ENCODE measurements at places on chromosomes 3 and 15.

DNA sequence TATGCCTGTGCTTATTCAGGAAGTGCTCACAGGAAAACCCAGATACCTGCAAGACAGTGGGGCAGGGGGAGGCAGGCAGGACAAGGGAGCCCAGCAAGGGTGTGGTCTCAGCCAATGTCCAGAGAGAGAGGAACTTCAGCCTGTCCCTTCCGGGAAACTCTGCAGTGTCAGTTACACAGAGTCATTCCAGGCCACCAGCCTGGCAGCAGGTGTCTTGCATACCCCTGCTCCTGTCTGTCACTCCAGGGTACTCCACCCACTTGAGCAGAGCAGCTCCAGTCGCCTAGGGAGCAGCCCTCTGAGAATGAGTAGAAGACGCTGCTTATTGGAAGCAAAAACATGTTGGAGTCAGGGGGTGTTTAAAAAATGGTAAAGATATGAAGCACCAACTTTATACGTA lies 431.2 kb upstream of the RGMA start:
- DNase-seq = no peak

DNA sequence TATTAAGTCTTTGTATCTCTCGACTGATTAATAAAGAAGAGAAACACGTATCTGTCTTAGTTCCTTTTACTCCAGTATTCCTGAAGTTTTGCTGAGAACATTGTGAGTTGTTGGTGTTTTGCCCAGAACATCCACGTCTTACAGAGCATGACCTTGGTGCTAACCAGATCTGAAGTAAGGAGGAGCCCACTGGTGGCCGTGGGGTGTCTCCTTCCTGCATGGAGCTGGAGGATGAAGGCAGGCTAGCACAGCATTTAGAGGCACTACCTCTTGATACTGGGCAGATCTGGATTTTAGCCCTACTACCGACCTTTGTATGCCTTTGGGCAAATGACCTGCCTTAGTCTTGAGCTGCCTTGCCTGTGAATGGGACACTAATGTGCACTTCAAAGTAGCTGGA lies 28.9 kb upstream of the ESYT3 start:
- no peak for DNase-seq

GRCh38 chr15:50247819-50248655 lies 17.5 kb downstream of the HDC start:
- no peak for DNase-seq

DNA sequence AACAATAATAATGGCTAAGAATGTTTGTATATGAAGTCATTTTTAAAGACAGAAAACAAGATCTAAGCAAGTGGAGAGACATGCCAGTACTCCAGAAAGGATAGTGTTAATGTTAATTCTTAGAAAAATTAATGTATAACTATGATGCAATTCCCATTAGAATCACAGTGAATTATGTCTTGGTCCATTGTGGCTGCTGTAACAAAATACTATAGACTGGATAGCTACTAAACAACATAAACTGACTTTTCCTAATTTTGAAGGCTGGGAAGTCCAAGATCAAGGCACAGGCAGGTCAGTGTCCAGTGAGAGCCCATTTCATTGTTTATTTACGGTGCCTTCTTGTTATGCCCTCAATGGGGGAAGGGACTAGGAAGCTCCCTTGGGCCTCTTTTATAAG lies 32.7 kb upstream of the CSPG4 start:
- no peak for DNase-seq

DNA sequence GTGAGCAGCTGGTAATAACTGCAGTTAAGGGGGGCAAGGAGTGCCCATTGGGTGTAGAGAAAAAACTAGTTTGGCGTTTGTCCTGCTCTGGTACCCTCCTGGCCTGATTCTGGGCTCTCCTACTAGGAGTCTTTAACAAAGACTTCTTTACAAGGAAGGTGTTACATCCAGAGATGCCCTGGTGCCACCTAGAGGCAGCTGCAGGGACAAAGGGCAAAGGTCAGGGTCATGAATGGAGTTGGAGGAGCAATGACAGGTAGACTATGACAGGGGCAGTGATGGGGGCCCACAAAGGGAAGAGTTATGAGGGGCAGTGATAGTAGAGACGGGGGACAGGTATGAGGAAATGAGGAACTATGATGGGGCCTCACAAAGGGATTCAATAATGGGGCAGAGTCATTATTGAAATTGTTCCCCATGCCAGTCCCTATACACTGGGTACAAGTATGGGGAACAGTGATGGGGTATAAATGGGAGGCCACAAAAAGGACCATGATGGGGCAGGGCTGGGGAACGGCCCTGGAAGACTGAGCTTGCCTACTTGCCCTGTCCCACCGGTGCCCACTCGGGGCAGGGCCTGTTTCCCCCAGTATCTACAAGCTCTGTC lies 7.9 kb downstream of the CCDC71 start:
- peak; percentile 29 for DNase-seq

DNA sequence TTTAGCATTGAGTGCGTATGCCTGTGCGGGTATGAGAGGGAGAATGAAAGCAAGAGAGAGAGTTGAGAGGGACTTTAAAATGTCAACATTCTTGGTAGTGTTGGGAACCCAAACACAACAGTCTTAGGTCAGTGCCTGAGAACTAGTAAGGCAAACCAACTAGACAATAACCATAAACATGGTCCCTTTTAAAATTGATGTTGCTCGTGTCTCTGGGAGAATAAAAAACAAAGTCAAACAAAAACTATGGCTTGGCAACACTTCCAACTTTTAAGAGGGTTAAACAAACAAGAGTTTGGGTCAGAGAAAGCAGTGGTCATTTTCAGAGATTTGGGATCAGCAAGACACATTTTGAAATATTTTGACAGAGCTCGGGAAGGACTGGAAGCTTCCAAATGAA lies 146.7 kb upstream of the THBS1 start:
- no peak for DNase-seq

DNA sequence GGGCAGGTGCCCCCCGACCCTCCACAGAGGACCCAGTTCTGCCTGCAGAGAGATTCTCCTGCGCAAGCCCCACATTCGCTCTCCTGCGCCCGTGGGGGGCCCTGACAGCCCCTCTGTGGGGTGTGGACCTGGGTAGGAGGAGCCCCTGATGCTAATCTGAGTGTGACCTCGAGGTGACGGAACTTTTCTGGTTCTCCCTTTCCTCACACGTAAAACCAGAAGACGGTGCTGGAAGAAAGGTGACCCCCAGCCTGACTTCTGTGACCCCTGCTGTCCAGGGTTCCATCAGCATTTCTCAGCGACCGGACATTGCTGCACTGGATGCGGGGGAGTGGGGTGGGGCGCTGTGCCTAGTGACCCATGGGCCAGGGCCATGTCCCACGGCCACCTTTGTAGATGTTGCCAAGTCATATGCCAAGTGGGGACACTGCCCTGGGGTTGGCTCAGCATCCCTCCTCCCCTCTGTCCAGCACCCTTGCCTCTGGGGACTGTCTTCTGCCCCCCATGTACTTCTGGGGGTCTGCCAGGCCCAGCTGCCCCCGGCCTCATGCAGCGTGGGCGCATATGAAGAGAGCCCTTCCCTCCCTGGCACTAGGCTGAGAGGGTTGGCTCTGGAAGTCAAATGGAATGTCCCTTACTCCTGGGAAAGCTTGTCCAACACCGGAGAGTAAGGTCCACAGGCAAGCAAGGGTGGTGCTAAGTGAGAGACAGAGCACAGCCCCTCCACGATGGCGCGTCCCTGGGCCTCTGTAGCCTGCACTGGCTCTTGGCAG lies 129.1 kb upstream of the MEF2A start:
- no peak for DNase-seq

DNA sequence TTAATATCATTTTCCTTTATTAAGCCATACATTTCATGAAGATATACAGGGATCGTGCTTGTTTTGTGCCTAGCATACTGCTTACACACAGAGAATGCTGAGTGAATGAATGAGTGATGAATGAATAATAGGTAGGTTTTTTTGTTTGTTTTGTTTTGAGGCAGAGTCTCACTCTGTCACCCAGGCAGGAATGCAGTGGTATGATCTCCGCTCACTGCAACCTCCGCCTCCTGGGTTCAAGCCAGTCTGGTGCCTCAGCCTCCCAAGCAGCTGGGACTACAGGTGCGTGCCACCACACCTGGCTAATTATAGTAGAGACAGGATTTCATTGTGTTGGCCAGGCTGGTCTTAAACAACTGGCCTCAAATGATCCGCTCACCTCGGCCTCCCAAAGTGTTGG lies 400.0 kb downstream of the ROBO1 start:
- DNase-seq = no peak

DNA sequence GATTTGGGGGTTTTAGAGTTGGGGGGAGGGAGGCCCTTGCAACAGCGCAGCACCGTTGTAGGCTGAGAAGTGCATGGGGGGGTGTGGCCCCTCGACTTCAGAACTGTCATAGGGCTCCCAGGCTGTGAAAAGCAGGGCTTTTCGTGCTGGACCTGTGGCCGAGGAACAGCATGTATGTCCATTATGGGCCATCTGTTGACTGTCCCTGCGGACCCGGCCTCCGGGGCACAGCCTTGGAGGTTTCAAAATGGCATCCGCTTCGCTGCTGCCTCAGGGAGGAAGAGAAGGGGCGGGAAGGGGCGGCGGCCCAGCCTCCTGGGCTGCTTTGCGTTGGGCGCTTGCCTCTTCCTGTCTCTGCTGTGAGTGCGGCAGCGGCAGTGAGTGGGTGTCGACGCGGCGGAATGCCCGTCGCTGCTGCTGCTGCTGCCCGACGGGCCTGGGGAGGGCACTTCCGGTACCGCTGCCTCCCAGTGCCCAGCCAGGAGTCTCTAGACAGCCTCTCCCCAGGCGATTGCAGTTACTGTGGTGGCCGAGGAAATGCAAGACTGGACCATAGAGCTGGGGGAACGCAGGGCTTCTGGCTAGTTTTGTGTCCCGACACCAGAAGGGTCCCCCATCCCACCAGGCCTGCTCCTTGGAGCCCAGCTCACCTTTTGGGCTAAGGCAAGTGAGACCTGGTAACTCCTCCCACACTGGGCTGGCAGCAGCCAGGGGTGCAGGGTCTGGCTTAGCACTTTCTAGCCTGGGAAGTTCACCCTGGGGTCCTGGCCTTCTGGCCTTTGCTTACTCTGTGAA lies 1.9 kb downstream of the GNAI2 start:
- peak; percentile 67 for DNase-seq

DNA sequence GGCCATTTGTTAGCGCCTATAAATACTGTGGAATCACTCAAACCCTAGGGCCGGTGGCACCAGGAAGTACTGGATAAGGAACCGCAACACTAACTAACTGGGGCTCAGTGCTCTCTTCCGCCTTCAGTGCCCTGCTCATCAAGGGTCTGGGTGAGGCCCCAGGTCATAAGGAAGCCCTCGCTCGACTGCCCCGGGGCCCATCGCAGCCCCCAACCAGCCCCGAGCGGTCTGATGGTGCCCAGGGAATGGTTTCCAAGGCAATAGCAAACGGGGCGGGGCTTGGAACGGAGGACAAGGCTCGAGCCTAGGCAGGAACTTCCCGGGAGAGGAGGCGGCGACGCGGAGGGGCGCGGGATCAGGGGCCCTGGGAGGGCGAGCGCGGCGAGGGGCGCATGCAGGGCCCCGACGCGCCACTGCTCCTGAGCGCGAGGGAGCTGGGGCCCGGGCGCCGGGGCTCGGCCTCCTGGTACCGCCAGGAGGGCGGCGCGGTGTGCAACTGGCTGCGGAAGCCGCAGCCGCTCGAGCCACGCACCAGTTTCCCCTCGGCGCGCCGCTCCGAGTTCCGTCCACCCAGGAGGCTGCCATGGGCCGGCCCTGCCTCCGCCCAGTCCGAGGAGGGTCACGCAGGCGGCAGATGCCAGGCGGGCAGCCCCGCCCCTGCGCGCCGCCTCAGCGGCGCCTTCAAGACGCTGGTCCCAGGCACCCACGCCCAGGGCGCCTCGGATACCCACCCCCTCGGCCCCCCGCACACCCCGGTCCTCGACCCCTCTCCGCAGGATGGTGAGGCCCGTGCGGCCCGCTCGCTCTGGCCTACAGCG lies at the start of gene TTLL3:
TSS of gene TTLL3 (plus strand) at position 648 of the 818 bp plus-strand sequence. CDS start 400 bp downstream, outside the sequence.
- DNase-seq = no peak

GRCh38 chr15:45363801-45364200 lies 14.5 kb downstream of the GATM start:
- DNase-seq = no peak

GRCh38 chr15:73341886-73342600 lies 26.7 kb downstream of the HCN4 start:
- no peak for DNase-seq

GRCh38 chr3:148757238-148758215 lies 59.8 kb downstream of the AGTR1 start:
- DNase-seq = no peak

DNA sequence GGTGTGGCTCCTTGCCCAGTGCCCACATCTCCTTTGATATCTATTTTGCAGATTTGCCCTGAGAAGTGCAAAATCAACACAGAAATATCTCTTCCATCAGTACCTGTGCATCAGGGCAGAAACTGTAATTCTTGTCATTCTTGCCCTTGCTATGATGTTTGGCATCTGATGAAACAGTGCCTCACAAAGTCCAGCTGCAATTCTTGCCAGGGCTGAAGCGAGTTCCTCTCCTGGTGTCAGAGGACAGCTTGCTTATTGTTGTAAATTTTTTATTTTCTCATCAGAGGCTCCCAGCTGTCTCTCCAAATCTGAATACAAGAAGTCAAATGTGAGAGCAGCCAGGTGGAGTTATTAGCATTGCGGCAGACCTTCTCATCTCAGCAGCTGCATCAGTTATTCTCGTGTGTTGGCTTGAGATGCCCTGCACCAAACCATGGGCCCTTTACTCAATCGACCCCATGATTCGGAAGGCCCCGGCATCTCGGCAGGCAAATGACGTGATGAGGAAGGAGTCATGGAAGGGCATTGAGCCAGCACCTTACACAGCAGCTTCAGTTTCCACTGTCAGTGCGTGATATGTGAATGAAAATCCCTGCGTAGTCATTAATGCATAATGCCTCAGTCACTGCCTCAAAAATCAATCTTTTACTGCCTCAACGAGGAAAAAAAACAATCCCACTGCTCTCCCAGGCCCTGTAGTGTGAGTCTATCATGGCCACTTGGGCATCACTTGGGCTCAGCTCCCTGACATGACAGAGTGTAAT lies 93.4 kb downstream of the CCNL1 start:
- no peak for DNase-seq

DNA sequence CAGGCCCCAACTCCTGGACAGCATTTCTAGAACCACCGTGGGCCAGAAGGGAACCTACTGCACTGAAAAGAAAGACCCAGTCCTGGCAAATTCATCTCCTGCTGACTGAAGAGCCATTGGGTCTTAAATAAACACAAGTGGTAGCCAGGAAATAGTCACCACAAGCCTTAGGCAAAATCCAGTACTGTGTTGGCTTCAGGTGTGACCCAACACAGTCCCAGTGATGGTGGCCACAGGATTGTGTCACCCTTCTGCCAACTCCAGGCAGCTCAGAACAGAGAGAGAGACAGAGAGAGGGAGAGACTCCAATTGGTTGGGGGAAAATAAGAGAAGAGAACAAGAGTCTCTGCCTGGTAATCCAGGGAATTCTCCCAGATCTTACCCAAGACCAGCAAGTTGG lies 23.1 kb downstream of the NEDD4 start:
- DNase-seq = no peak

GRCh38 chr15:56616551-56616950 lies 116.8 kb downstream of the ZNF280D start:
- no peak for DNase-seq
